ENCODE measurements at places on chromosomes 11 and 22. TPM values are rescaled to one million over a fixed set of nuclear protein-coding genes. Genes with fewer than 3 reads are reported as not detected.

DNA sequence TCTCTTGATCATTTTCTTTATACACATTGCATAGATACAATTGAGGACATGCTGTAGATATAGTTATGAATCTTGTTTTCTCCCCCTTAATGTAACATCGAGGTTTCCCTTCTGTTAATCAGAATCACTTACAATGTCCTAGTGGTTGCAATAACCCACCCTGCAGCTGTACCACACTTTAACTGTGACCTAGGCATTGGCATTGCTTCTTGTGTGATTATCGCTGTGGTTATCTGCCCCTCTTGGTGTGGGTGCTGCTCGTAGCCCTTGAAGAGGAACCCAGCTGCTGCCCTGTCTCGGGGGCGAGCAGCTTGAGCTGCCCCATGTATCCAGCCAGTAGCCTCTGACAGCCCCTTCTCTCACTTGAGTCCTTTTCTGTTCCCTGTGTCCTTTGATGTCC lies 1.5 kb downstream of the DGAT2 start:
- no peak for DNase-seq

GRCh38 chr11:27882066-27882697 lies 181.9 kb upstream of the BDNF start:
- no peak for DNase-seq

The FAM83F gene
- 6.1 TPM for total RNA-seq

GRCh38 chr11:7548659-7549274 lies 35.0 kb downstream of the PPFIBP2 start:
- no peak for DNase-seq

The GUCD1 gene
- total RNA-seq = 266 TPM

GRCh38 chr11:40219401-40219800 lies 1240.1 kb downstream of the LRRC4C start:
- no peak for DNase-seq

- DNase-seq = peak; percentile 80
Measured at GRCh38 chr11:113014262-113015097, 53.3 kb downstream of the NCAM1 start.

The DTX4 gene
- total RNA-seq = 2.1 TPM

- DNase-seq = no peak
Measured at GRCh38 chr11:47433157-47433556, 6.9 kb upstream of the PSMC3 start.

The NUP98 gene
- total RNA-seq = 40.4 TPM

DNA sequence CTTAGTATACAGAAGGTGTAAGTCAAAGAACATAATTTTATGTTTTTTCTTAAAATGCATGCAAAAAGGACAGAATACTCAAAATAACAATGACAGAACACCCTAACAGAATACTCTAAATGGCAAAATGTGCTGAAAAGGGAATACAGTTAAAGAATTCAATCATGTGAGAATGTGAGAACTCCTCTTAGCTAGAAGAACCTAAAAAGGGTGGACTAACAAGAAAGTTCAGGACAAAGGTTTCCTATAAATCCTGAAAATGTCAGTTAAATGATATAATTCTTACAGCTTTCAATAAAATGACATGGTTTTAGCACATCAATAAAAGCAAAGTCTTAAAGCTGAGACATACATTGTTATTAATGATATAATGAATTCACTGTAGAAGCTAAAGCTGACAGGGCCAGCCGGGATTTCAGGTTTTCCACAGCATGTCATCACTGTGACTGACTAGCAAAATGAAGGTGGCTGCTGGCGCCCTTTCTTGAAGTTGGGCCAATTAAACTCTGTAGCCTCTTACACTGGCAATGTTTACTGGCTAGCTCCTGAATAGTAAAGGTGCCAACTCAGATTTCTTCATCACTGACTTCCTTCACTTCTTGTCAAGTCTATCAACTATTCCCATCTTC lies 244.4 kb downstream of the TTC28 start:
- DNase-seq = peak; percentile 32

- no peak for DNase-seq
Measured at GRCh38 chr11:91243051-91243450, 981.6 kb upstream of the FAT3 start.

The C11orf42 gene
- total RNA-seq = not detected

DNA sequence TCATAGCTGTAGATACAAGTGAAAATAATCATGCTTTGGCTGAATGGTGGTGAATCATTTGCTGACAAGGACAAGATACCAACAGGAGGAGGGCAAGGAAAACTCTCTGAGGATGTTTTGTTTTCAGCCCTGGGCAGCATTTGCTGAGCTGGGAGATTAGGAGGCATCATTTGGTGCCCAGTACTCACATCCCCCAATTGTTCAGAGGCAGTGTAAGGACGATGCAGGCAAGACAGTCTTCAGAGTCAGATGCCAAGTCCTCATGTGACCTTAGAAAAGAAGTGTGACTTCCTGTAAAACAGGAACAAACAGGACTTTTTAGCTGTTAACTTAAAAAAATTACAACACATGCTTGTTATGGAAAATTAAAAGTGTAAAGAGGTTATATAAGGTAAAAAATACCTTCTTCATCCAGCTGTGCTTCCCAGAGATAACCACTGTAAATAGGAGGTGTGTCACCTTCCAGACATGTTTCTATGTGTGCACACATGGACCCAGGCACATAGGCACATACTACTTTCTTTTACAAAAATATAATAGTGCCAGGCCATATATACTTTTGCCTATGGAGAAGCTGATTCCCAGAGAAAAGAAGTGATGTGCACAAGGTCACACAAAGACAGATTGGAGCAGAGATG lies 18.0 kb downstream of the CNTF start:
- DNase-seq = no peak

The IGSF9B gene
- 41.7 TPM for total RNA-seq

GRCh38 chr11:2301631-2302305 lies at the start of the genes C11orf21 and TSPAN32:
Gene C11orf21, minus strand, starts transcription at chr11:2301918. Its CDS starts 110 bp downstream, at chr11:2301808.
Gene TSPAN32, plus strand, starts transcription at chr11:2302013. Its CDS starts 137 bp downstream, at chr11:2302150.
- peak; percentile 87 for DNase-seq

- peak; percentile 89 for DNase-seq
Measured at GRCh38 chr22:44550711-44551491, 52.9 kb upstream of the RTL6 start.

The MS4A4A gene
- total RNA-seq = 23.8 TPM

DNA sequence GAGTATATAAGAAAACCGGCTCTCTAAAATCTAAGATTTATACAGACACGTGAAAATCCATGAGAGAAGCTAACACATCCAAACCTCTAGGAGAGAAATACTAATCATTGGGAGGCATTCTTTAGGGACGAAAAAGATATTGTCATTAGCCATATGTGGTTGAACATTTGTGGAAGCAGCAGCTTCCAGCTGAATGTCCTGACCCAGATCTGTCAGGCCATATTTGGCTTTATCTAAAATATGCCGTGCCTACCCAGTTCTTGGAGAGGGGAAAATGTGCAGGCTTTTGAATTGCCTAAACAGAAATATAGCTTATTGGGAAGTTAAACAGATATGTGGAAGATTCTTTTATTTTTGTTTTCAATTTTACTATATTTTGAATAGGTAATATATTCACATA lies 6.4 kb downstream of the CCDC89 start:
- DNase-seq = no peak

- DNase-seq = no peak
Measured at GRCh38 chr22:17990942-17991341, 33.4 kb downstream of the MICAL3 start.

- DNase-seq = no peak
Measured at GRCh38 chr11:103633068-103633788, 403.2 kb upstream of the DDI1 start.

- DNase-seq = no peak
Measured at GRCh38 chr22:50416996-50417395, 57.8 kb downstream of the SBF1 start.

DNA sequence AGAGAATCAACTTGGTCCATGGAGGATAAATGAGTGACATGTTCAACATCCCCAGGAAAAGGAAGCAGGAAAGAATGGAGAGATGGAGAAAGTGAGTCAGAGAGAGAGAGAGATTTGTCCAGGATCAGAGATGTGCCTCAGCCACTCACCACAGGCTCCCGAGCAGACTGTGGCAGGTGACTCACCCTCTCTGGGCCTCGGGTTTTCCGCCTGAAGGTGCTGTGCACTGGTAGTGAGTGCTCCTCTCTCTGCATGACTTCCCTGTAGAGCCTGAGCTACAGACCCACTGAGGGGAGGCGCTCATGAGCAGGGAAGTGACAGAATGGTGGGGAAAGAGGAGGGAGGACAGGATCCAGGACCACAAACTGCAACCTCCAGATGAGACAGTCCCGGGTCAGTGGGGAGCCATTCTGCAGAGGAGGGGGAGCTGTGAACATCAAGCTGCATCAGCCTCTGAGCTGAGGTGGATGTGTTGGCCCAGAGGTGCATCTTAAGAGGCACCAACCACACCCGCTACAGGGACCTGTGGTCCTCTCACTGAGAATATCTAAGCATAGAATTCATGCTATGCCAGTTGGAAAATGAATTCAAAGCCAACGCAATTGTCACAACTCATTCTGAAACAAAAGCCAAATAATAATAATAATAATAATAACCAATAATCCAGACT lies 433.4 kb downstream of the BRD1 start:
- no peak for DNase-seq

The MS4A8 gene
- not detected for total RNA-seq

DNA sequence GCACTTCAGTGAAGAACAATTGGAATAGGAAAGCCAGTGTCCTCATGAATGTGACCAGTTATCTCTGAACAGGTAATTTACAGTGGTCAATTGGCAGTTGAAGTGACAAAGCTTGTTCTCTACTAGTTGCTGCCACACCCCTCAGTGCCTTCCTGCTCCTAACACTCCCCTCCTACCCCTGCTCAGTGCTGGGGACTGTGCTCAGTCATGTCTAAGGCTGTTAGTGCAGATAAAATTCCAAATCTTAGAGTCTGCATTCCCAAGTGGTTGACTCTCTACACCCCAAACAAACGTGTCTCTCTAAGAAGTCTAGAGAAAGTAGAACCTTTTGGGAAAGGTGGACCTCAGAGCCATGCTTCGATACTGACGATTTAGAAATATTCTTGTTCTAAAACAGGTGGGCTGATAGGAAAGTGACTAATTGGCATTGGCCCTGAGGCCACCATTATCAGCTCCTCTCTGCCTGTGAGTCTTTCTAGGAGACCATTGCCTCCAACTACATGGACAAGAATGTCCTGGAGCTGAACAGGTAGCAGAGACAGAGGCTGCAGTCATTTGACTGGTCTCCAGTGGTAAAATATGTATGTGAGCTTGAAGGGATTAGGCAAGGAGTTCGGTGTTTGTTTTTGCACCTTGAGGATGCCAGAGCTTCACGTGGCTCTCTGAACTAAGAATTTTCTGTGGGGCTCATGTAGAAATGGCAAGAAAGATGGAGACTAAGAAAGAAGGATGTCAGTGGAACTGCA lies 22.1 kb upstream of the NNMT start:
- DNase-seq = no peak

The MYO18B gene
- 139 TPM for total RNA-seq

DNA sequence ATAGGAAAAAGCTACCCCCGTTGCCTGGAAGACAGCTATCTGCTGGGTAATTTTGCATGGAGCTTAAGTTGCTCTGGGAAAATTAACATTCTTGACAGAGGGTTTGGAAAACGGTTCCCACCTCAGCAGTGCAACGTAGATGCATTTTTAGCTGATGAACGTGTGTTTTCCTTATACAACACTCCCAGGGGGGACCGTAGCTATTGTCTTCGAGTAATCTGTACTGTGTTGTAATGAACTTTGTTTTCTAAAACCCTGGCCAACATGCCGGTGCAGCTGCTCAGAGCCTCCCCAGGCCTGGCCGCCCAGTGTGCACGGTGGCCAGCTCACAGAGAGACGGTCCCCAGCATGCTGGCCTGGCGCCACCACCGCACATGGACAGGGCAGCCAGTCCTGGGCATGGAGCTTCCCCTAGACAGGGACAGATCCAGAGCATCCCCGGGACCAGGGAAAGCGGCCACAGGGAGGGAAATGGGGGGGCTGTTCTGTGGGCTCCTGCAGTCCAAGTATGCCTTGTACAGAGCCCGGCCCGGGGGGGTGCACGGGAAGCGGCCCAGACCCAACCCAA lies 2.2 kb downstream of the TNNT3 start:
- peak; percentile 70 for DNase-seq

The OR51E2 gene
- 0.30 TPM for total RNA-seq

The APOBEC3H gene
- total RNA-seq = 0.32 TPM

DNA sequence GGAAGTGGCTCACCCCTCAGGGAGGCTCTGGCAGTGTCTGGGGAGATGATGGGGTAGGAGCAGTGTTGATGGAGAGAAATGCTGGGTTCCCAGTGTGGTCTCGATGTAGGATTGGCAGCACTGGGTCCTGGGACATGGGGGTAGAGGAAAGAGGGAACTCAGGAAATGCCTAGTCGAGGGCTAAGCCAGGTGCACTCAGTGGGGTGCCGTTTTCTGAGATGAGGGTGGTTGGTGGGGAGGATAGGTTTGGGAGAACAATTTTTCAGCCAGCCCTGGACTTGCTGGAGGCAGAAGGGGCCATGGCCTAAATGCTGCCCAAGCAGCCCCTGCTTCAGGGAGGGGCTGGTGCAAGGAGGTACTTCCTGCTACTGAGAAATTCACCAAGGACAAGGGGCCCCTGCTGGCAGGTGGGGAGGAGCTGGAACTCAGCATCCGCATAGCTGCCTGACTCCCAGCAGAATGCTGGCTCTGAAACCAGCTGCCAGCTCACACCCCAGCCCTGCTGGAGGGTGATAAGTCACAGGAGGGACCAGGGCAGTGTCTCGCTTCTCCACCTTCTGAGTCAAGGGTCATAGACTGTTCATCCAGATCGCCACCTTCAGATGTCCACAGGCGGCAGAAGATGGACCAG lies 6.0 kb downstream of the CCDC157 start:
- DNase-seq = no peak

The NDUFS8 gene
- 479 TPM for total RNA-seq

- DNase-seq = no peak
Measured at GRCh38 chr22:27029584-27030130, 372.3 kb downstream of the MIAT start.

GRCh38 chr11:89405629-89406028 lies 85.5 kb downstream of the NOX4 start:
- no peak for DNase-seq

- no peak for DNase-seq
Measured at GRCh38 chr22:24099666-24100065, 81.6 kb upstream of the SUSD2 start.

DNA sequence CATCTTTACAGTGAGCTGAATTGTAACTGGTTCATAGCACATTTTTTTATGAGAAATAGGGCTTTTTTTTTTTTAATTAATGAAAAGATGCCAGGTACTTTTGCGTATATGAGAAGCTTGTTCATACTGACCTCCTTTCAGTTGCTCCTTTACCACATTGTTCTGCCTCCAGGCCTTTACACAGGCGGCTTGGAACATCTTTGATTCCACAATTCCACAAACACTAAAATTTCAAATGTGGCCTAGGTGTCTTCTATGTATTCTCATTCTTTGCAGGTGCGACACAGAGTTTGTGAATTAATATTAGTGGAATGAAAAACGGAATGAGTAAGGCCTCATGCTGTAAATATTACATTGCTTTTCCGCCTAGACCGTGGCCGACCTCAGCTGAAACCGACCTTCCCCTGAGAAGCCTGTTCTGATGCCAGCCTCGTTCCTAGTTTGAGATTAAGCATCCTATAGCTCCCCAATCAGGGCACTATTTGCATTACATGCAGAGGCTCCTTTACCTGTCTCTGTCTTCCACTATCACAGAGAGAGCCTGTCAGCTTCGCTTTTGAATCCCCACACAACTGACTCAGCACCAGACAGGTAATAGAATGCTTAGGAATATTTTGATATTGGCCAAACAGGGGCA lies 125.8 kb downstream of the LDLRAD3 start:
- DNase-seq = no peak

Measured in Right ventricle myocardium inferior (tissue), 1 donor.